ENCODE measurements at places on chromosomes 2 and 18.
A peak's percentile ranks its signal among the peaks of the same experiment; 100 is the strongest.

GRCh38 chr2:120669121-120669952, 66.3 kb upstream of the GLI2 start:
- DNase-seq, result no peak

DNA sequence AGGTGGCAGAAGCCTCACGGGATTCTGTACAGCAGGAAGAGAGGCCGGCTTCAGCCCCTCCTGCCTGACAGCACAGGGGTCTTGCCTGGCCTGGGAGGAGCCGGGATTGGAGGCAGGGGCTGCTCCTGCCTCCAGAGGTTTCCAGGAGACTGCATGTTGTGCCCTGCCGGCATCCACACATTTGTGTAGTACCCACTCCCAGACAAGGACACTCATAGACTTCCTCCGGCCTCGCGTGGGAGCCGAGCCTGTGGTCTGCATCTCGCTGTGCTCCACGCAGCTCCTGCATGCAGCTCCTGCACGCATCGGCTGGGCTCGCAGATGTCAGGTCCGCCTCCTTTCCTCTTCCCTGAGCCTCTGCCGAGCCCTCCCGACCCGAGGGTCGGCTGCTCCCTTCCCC, 34.7 kb downstream of the TPO start:
- DNase-seq, result no peak

GRCh38 chr2:157743051-157743450, 114.4 kb upstream of the ACVR1C start:
- peak; percentile 17 for DNase-seq

DNA sequence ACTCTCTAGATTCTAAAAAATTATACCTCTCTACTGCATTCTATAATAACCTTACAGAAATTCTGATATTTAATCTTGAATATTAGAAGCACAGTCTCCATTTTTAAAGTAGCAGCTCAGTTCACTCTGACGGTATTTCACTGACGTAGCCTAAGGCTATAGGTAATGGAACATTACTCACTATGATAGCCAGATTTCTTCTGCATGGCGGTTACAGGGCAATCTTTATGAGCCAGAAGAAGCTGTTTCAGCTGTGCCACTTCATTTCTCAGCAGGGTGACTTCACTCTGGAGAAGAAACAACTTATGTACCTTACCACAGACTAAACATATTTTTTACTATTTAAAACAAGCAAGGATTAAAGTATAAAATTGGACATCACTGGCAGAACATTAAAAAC, 75.3 kb upstream of the CHN1 start:
- DNase-seq, result no peak

GRCh38 chr2:33373986-33374385, 102.5 kb upstream of the RASGRP3 start:
- DNase-seq, result no peak

GRCh38 chr2:174545240-174545639, 52.4 kb downstream of the WIPF1 start:
- DNase-seq, result no peak

GRCh38 chr2:171174075-171174474, 13.4 kb upstream of the TLK1 start:
- no peak for DNase-seq

- no peak for DNase-seq
Observed at GRCh38 chr2:235416858-235417499, 76.9 kb upstream of the AGAP1 start.

- DNase-seq, result no peak
Observed at GRCh38 chr2:171317492-171318125, 116.2 kb downstream of the METTL8 start.

- DNase-seq, result no peak
Observed at GRCh38 chr2:220937245-220937644, 634.9 kb downstream of the EPHA4 start.

DNA sequence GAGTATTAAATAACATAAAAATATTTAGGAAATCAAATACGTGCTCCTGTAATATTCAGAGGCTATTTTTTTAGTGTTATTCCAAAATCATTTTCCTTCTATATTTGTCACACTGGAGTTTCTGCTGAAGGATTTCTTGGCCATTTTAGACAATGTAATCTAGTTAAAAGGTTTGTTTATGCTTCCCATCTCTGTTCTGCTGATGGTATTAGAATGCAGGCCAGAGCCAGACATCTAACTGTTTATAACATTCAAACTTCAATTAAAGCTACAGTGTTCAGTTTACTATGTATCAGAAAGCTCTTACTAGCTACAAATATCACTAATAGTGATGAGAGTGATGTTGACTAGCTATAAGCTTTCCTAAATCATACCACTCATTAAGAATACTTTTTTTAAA, 7.9 kb downstream of the MBD5 start:
- DNase-seq, result no peak

DNA sequence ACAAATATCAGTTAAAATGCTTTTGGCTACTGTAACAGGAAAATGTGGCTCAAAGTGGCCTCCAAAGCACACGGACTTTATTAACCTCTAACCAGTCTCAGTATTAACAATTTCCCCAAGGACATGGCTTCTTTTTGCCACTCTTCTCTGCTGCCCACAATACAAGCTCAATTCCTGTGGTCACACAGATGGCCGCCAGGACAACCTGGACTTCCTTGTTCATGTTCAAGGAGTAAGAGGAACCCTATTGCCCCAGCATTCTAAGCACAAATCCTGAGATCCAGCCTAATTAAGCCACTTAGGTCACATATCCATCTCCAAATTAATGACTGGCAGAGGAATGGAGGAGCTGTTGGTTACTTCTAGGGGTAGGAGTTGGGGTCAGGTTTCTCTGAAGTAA, 38.2 kb downstream of the AOX1 start:
- DNase-seq, result no peak

DNA sequence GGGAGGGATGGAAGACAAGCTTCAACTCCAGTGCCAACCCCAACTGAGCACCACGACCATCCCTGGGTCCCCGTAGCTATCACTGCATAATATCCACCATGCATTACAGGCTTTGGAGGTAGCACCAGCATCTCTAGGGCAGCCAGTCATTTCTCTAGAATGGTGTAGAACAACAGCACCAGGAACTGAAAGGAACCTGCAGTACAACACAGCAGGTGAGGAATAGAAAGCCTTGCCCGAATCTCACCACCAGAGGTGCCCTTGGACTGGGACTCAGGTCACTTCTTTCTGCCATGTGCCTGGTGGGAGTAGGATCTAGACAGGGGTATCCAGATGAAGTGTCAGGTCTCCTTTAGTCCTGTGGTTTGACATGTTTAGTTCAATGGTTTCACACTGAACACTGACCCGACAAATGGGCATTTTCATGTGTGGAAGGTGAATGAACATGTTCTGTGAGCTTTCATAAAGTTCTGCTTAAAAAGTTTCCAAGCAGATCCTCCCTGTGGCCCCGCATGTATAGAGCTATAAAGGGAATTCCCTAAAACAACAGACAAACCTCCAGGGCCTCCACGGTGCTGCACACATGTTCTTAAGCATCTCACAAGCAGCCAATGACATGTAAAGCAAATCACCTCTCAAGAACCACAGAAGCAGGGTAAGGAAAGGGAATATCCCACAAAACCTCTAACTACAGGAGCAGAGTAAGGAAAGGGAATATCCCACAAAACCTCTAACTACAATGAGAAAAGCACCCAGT, 208.3 kb downstream of the AFF3 start:
- DNase-seq, result no peak

GRCh38 chr18:76821356-76821874, 942 bp upstream of the ZNF236 start:
- no peak for DNase-seq

DNA sequence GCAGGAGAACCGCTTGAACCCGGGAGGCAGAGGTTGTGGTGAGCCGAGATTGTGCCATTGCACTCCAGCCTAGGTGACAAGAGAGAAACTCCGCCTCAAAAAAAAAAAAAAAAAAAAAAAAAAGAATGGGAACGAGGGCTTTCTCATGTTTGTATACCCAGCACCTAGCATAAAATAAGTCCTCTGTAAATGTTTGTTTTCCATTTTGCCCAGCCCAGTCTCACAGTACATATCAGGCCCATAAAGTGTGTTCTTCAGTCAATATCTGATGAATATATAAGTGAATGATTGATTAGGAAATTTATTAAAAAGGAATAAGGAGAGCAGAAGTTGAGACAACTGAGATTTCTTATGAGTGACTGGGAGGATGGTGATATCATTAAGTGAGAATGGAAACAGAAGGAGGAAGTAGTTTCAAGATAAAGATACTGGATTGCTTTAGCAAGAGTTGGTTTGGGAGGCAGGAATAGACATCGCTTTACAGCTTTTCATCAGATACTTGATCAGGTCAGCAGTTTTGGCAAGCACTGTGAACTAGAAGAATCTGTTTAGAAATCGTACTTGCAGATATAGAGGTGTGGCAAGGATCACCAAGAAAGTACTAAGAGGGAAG, 327.5 kb downstream of the KIAA1328 start:
- no peak for DNase-seq

DNA sequence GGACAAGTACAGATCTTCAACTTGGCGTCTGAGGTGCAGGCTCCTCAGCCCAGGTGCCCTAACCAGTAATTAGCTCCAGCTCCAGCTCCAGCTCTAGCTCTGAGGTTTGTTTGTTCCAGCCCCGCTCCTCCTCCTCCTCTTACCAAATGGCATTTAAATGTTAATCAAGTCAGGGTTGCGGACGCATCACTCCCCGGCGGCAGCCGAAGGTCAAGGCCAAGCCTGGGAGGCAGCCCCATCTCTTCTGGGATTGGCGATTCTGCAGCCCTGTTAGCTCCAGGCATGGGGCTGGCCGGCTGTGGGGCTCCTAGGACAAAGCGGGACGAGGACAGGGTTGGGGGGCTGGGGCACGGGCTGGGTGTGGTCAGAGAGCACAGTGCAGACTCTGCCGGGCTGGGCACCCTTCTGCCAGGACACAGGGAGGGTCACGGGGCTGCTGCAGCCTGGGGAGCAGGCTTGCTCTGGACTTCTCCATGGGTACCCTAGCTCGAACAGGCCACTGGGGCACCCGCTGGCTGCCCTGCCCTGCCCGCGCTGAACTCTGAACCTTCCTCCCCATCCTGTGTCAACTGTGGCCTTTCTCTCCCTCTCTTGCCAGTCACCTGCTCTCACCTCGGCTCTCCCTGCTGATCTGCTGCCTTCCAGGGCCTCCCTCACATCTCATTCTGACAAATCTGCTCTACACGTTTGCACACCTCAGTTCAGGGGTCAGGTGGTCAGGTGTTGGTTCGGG, 203.3 kb downstream of the CELF4 start:
- DNase-seq, result no peak

GRCh38 chr2:68282811-68283418, 30.6 kb upstream of the PPP3R1 start:
- no peak for DNase-seq
